Ovary (tissue), 10 donors: ENCODE measurements at places on chromosomes 2 and 18. TPM values are rescaled to one million over a fixed set of nuclear protein-coding genes. Genes with fewer than 3 reads are reported as not detected.

The MROH2A gene
- total RNA-seq: not detected

The UGT1A6 gene
- total RNA-seq: not detected

The STK11IP gene
- total RNA-seq: 73.7 TPM

The C2orf80 gene
- total RNA-seq: not detected

The DIPK1C gene
- 0.17 TPM for total RNA-seq

The SLC8A1 gene
- total RNA-seq: 5.0 TPM

The TGFA gene
- total RNA-seq: 1.7 TPM

The DOK6 gene
- 2.8 TPM for total RNA-seq

The CYTIP gene
- 1.8 TPM for total RNA-seq

The SKOR2 gene
- not detected for total RNA-seq

The SSB gene
- 50.1 TPM for total RNA-seq
